ENCODE measurements at places on chromosomes 5 and 9.

- DNase-seq, result no peak
Measured at GRCh38 chr9:37424204-37424685, 1.7 kb downstream of the GRHPR start.

- no peak for DNase-seq
Measured at GRCh38 chr9:127568618-127568970, 43.5 kb upstream of the STXBP1 start.

DNA sequence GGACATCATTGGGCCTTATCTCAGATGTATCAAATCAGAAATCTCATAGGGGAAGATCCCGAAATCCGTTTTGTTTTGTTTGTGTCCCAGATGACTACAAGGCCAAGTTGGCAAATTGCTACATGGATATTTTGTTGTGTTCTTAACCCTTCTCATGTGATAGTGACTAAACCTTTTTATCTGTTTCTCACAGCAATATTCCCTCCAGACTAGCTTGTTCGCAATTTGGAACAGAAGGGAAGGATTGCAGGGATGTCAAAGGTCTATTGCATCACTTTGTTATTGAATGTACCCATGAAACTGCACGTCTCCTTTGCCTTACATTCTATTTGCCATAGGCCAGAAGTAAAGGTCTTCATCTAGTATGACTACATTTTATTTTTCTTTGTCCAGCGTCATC is 453.9 kb downstream of the NFIB start:
- no peak for DNase-seq

DNA sequence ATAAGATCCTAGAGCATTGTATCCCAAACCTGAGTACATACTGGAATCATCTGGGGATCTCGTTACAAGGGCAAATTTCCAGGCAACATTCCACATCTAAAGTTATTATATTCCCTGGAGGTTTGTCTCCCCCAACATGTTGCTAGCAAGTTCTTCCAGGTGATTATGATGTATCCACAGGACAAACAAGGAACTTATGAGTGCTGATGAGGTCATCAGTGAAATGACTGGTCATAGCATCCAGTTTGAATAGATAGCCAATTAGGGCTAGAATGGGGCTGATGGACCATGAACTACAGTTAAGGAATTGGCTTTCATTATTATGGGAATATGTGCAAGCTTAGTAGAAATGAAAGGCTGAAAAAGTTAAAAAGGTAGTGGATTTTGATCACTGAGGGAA is 115.2 kb downstream of the CWC27 start:
- no peak for DNase-seq

- DNase-seq, result no peak
Measured at GRCh38 chr5:127556609-127557334, 39.3 kb downstream of the PRRC1 start.

- DNase-seq, result no peak
Measured at GRCh38 chr5:147659166-147659929, 123.2 kb downstream of the JAKMIP2 start.

GRCh38 chr5:74127381-74128320 is 501.7 kb downstream of the ARHGEF28 start:
- no peak for DNase-seq

DNA sequence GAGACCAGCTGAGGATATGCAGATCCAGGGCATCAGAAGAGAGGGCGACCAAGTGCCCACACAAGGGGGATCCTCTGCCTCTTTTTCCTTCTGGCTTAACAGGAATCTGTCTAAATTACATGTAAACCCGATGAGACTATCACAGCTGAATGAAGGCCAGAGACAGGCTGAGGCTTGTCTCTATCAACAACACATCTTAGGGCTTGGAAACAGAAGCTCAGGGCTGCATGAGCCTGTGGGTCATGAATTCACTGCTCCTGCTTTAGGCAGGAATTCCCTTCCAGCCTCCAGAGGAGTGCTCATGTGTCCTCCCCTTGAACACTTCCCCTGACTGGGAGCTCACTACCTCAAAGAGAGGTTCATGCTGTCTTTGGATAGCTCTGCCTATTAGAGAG is 106.1 kb upstream of the PHYKPL start:
- no peak for DNase-seq

- DNase-seq, result no peak
Measured at GRCh38 chr5:61704289-61704688, 372.2 kb downstream of the ZSWIM6 start.

- DNase-seq, result no peak
Measured at GRCh38 chr5:45334939-45335338, 361.2 kb downstream of the HCN1 start.

DNA sequence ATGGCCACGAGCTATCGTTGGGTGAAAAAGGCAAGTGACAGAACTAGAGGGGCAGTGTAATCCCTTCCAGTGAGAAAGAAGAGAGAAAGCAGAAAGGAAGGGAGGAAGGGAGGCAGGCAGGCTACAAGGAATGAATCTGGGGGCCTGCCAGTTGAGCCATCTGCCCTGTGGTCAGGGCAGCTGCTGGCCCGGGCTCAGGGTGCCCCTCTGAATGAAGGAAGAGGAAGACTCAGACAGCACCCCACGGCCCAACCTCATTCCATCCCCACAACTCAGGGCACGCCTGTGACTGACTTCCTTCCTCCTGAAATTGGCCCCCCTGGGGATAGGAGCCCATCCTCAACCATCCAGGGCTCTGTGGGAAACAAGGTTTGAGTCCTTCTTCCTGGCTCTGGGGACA is 20.3 kb upstream of the FLT4 start:
- no peak for DNase-seq

DNA sequence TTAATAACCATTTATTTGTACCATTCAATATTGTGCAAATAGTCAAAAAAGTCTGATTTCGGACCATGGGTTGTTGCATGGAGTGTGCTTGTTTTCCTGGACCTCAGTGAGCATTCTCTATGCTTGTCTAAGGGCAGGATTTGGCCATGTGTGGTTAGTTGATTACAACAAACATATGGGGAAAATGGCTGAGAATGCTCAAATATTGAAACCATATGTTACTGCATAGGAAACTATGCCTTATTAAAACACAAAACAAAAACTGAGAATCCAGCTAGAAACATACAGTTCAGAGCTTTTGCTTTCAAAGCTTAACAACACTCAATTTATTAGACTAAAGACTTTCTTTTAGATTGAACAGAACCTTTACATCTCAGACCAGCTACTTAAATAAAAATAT is 928.3 kb downstream of the NR2F1-AS1 start:
- DNase-seq, result no peak

- DNase-seq, result no peak
Measured at GRCh38 chr5:2898661-2899060, 147.2 kb upstream of the IRX2 start.

DNA sequence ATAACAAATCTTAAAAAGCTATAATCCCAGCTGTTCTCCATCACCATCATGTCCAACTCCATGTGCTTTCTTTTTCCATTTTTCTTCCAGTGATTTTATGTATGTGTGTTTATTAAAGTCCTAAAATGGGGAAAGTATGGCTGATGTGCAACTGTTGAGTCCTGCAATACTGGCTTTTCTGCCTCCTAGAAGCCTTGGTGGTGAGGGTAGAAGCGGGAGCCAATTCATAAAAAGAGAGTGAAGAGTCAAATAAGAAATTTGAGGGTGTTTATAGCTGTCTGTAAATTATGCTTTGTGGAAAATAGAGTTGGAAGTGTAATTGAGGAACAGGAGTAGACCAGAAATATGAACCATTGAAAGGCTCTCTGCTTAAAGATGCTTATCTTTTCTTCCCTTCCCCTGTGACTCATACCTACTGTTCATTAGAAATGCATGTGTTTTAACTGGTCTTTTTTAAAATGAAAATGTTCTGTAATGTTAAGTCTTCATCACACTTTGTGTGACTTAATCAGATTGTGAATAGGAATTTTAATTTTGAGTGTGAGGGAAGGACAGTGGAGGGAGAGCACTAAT is 80.1 kb downstream of the ZCCHC7 start:
- DNase-seq, result no peak

GRCh38 chr9:16062542-16063240 is 509.8 kb downstream of the CCDC171 start:
- DNase-seq, result no peak

- DNase-seq, result no peak
Measured at GRCh38 chr5:119386596-119387344, 31.0 kb downstream of the TNFAIP8 start.

- DNase-seq, result no peak
Measured at GRCh38 chr5:175517824-175518450, 39.6 kb downstream of the SFXN1 start.

DNA sequence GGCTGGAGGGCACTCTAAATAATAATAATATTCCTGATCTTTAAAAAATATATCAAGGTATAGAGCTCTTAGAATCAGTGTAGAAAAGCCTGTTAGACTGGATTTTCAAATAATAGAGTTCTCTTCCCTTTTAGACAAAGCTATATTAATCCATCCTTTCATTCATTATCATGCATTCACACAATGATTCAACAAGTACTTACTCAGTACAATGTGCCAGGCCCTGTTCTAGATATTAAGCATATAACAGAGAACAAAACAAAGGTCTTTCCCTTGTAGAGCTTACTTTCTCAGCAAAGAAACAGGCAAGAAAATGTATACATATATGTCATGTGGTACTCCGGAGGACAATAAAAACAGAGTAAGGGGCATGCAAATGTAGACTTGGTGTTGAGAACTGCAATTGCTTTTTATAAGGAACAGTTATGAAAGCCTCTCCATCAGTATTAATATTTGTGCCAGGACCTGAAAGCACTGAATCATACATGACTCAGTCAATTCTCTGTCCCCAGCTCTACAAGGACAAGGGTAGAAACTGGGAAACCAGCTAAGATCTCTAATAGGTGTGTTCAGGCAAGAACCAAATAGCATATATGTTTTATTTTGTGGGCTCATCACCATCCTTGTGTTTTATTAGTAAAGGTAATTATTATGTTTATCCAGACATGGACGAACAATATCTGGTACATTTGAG is 72.2 kb downstream of the PIP5K1B start:
- no peak for DNase-seq

GRCh38 chr5:149181732-149182131 is 40.4 kb downstream of the ABLIM3 start:
- no peak for DNase-seq

DNA sequence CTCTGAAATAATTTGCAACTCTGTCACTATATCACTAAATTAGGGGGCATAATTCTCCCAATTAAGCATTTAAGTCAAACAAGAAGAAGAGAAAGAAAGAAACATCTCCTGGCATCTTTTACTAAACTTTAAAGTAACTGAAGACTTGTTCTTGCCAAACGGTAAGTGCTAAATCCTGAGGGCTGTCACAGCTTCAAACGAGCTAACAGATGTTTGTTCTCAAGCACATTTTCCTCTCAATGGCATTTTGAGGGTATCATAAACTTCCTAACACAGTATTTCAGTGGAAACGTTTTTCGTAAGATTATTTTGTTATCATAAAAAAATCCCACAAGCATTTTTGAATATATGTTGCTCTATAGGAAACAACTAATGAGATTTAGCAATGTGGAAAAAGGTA is 169.5 kb upstream of the TAS2R1 start:
- no peak for DNase-seq

GRCh38 chr5:6484899-6485298 is 36.2 kb downstream of the UBE2QL1 start:
- no peak for DNase-seq

GRCh38 chr9:128056086-128056485 is 11.0 kb downstream of the NAIF1 start:
- no peak for DNase-seq

DNA sequence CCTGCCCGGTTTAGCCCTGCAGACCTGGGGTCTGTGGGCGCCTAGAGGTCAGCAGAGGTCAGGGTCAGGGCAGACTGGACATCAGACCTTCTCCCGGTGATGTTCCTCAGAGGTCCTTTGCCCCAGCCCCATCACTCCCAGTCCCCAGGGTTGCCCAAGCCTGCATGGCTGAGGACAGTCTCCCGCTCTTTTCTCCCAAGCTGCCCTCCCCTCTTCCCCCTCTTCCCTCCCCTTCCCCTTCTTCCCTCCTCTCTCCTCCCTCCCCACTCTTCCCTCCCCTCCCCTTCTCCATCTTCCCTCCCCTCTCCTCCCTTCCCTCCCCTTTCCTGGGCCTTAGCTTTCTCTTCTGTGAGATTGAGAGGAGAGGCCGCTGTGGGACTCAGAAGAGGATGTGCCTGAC is 10.4 kb downstream of the LHX3 start:
- no peak for DNase-seq

DNA sequence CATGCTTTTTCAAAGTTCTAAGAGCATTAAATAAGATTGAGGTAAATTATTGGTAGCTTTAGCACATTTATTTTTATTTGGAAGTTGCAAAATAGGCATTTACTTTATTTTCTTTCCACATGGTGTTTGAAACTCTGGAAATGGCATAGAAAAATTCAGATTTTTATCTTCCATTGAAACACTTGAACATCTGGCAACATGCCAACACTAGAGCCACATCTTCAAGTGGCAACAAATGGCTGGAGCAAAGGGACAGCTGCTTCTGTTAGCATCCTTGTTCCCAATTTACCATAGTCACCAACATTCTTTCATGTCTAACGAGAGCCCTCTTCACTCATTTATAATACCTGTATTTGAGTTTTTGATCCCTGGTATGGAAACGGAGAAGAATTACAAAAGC is 539.9 kb downstream of the ZNF608 start:
- DNase-seq, result peak; percentile 5

Data from NCI-H187 (cell line).